ENCODE measurements at places on chromosomes 2 and 18.

DNA sequence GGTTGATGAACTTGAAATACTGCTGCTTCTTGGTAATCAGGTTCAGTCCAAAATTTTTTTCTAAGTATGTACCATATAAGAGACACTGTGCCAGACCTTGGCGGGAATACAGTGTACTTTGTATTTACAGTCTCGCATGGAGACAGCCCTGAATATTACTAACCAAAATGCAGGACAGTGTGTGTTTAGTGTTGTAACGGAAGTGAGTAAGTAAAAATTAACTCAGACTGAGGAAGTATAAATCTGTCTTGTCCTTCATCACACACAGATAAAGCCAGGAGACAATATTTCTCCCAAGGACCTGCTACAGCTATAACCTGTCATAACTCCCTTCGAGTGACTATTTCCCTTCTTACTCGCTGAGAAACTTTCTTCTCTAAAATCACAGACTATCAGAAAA lies 76.9 kb downstream of the ACTR3 start:
- no peak for DNase-seq

- DNase-seq = no peak
These were observed 820 bp upstream of the MATN3 start for GRCh38 chr2:20013126-20013849.

GRCh38 chr2:158973116-158973956 lies 4.9 kb downstream of the TANC1 start:
- no peak for DNase-seq

DNA sequence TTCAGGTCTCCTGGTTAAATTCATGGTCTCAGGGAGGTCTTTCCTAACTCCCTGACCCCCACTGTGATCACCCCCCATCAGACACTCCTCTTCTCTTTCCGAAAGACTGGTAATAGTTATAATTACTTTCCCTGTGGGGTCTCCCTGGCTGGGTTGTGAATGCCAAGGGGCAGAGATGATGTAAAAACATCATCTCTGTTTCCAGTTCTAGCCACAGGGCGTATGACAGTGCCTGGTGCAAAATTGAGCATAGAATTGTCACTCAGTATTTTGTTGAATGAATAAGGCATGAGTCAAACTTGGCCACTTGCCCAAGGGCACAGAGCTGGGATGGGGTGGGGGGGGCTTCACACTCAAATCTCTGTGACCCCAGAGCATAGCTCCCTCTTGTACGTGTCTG lies 65.2 kb downstream of the LTBP1 start:
- no peak for DNase-seq

DNA sequence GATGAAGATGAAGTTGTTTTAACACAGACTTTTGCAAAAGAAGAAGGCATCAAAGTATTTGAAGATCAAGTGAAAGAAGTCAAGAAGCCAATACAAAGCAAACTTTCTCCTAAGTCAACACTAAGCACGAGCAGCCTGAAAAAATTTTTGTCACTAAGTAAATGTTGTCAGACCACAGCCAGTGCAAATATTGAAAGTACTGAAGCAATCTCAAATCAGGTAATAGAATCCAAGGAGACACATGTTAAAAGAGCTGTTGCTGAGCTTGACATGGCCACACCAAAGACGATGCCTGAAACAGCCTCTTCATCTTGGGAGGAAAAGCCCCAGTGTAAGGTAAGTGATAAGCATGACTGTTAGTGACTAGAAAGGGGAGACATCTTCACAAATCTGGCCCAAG lies 75.1 kb downstream of the FSIP2 start:
- DNase-seq = no peak

GRCh38 chr2:165067643-165068486 lies 112.5 kb upstream of the SLC38A11 start:
- DNase-seq = no peak

GRCh38 chr2:114219456-114219855 lies 223.0 kb upstream of the DPP10 start:
- DNase-seq = no peak

- no peak for DNase-seq
These were observed 8.4 kb downstream of the NCAPH start for GRCh38 chr2:96344011-96344410.

DNA sequence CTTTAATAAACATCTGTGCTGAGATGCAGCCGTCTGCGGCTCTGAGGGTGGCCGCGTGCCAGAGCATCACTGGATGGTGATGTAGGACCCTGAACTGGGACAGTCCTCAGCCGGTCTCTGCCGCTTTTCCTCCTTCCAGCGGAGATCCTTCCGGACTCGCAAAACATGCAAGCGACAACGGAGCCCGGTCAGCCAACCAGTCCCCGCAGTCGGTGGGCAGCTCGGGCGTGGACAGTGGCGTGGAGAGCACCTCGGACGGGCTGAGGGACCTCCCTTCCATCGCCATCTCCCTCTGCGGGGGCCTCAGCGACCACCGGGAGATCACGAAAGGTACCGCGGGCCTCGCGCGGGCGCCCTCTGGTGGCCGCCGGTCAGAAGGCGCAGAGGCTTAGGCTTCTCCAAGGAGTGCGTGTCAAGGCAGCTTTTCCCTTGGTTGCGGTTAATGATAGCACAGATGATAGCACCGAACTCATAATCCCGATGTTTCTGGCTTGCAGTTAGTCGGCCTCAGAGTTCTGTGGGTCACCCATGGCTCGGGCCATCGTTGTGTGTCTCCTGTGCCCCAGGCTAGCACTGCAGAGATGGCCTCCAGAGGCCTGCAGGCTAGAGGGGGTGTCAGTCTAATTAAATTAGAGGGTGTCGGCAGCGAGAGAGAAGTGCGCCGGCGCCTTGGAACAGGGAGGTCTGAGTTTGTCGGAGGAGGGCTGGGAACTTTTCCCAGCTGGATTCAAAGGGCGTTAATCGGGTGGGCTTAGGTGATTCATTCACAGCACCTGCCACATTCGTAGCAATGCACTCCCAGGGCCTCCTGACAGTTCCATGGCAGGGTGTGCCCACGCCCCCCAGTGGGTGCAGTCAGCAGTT lies 38.5 kb downstream of the LPIN1 start:
- DNase-seq = peak; percentile 3

DNA sequence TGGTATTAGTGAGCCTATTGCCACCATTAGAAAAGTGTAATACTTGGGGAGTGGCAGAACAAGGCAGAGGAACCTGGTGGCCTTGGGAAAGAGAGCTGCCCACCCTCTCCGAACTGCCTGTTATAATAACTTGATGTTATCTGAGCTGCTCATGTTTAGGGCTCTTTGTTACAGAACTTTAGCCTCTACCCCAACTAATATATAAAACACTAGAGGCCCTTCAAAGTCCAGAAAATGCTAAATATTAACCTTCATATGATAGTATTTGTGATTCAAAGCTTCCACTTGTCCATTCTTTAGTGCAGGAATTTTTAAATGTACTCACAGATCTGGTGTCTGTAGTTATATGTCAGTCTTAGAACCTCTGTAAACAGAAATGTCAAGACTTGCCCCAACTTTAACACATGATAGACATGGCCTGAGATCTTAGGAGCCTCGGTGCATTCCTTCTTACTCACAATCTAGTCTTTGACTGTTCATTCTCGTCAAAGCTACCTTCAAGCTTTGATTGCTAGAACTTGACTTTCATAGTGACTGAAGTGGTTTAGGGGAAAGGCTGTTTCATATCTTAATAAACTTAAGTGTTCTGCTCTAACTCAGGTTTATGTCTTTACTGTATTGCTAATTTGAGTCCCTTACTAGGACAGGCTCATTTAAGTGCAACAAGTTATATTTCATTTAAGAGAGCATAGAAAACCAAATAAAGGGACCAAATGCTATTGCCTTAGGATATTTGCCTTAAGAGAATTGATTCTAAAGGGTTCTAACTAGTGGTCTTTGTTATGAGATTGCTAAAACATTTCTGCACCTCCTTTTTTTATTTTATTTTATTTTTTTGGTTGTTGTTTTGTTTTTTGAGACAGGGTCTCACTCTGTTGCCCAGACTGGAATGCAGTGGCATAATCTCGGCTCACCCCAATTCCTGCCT lies 41.6 kb downstream of the DDX1 start:
- DNase-seq = no peak

- DNase-seq = no peak
These were observed 115.9 kb downstream of the SH3RF3 start for GRCh38 chr2:109244750-109245382.

DNA sequence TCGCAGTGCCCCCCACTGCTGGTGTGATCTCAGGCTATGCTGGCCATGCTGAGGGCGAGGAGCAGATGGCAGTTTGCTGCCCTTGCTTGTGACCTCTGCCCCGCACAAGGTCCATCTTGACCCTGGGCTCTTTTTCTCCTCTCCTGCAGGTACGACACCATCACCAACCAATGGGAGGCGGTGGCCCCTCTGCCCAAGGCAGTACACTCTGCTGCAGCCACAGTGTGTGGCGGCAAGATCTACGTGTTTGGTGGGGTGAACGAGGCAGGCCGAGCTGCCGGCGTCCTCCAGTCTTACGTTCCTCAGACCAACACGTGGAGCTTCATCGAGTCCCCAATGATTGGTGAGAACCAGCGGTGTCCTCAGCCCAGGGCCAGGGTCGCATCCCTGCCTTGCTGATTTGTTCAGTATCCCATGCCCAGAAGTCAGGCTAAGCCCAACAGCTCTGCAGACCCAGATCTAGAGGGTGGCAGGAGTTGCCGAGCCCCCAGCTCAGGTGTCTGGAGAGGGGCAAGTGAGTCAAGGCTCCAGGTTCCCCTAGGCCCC lies 223.8 kb downstream of the ATAD2B start:
- DNase-seq = no peak

- DNase-seq = no peak
These were observed 90.1 kb downstream of the PRELID3A start for GRCh38 chr18:12497839-12498238.

- DNase-seq = no peak
These were observed 3.7 kb downstream of the FTCDNL1 start for GRCh38 chr2:199847181-199847864.

DNA sequence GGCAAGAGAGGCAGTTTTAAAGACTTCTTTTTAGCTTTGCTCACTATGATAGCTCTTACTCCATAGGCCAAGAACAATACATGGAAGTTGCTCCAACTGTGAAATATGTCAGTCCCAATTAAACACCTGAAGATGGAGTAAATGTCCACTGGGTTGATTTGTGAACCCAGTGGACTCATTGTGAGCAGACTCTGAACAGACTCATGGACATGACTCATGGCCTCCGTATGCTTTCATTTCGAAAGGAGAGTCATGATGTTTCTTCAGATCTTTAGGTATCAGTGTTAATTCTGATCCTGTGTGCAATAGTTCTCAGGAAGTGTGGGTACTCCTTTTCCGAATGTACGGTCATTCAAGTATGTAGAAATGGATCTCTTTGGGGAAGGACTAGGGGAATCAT lies 5.4 kb upstream of the CWC22 start:
- no peak for DNase-seq

GRCh38 chr2:15300624-15301573 lies 260.2 kb downstream of the NBAS start:
- DNase-seq = no peak

DNA sequence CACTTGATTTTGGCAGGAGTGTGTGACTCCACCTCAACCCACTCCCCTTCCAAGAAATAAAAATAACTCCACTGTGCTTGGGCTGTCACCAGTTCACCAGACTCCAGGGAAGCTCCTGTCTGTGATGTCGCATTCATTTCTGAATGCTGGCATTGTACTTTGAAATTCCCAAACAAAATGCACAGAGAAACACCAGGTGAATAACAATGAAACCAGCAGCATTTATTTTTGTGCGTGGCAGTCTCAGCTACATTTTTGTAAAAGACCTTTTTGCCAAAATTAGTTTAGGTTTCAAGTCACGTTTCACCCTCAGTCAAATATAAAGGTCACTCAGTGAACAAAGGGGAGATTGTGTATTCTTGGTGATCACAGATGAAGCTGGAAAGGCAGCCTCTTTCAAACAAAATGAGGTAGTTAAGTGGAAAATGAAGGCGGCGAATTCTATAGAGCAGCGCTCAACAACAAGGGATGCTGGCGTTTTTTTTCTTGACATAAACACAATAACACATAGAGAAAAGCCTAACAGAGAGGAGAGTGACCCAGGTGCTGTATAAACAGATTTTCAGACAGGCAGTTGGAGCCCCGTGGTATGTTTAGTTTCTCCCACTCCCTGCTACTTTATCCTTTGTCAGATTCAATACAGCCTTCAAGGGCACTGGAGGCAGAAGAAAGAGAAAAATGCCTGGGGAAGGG lies 210.3 kb upstream of the GCFC2 start:
- DNase-seq = no peak

- DNase-seq = no peak
These were observed 170.2 kb downstream of the PRKCE start for GRCh38 chr2:45821558-45822271.

- no peak for DNase-seq
These were observed 22.2 kb upstream of the TXNL4A start for GRCh38 chr18:80010551-80010906.

GRCh38 chr2:78634425-78634824 lies 391.1 kb upstream of the REG3G start:
- DNase-seq = no peak

DNA sequence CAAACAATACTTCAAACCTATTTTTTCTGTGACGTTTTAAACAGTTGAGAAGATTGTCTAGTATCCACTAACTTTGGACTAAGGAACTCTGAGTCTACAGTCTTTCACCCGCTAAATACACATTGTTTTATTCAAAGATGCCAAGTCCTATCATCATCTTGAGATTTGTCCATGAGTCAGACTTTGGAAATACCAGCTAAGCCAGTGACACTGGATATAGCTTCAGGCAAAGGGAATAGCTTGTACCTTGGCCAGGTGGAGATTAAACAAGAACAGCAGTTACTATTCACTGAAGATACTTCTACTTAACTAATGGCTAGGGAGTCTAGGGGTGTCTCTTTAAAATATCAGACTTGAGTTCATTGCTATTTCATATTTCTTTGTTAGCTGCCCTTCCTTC lies 137.5 kb downstream of the COMMD1 start:
- DNase-seq = no peak

GRCh38 chr18:634551-635045 lies 22.9 kb upstream of the TYMS start:
- DNase-seq = no peak

- no peak for DNase-seq
These were observed 618.0 kb downstream of the NYAP2 start for GRCh38 chr2:226017537-226017936.

DNA sequence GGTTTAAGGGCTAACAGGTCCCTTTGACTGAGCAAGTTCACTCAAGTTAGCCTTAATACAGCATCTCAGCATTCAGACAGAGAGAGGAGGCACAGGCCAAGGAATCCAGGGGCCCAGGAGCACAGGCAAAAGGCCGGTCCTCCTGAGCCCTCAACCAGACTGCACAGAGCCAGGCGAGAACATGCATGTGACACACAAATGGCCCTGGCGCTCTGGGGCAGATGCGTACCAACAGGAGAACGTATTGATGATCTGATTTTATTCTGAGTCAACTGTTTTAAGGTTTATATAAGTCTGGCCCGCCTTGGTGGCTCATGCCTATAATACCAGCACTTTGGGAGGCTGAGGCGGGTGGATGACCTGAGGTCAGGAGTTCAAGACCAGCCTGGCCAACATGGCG lies 34.9 kb downstream of the KCNIP3 start:
- no peak for DNase-seq

- DNase-seq = no peak
These were observed 109.2 kb downstream of the TMEM18 start for GRCh38 chr2:567865-568638.

GRCh38 chr18:46250812-46251173 lies 146.6 kb downstream of the HAUS1 start:
- DNase-seq = no peak

GRCh38 chr18:36658611-36659010 lies 170.2 kb downstream of the TPGS2 start:
- no peak for DNase-seq

- no peak for DNase-seq
These were observed 1.5 kb downstream of the ERBB4 start for GRCh38 chr2:212536817-212537725.

GRCh38 chr18:245282-245847 lies 22.5 kb downstream of the THOC1 start:
- no peak for DNase-seq

- peak; percentile 34 for DNase-seq
These were observed at the start of gene PSMA8 for GRCh38 chr18:26133652-26134051. TSS of gene PSMA8 (plus strand) at chr18:26133869. CDS start at chr18:26133966, 97 bp downstream.

Measured in stimulated activated CD8-positive, alpha-beta memory T cell treated with anti-CD3 and anti-CD28 coated beads, Interleukin-15, amount 100 ng/mL, for 4 hours (primary cell).